Stimulated activated CD4-positive, alpha-beta T cell treated with anti-CD3 and anti-CD28 coated beads, Interleukin-2, amount 100 ng/mL, for 48 hours (primary cell): ENCODE measurements at places on chromosomes 7 and 10.

DNA sequence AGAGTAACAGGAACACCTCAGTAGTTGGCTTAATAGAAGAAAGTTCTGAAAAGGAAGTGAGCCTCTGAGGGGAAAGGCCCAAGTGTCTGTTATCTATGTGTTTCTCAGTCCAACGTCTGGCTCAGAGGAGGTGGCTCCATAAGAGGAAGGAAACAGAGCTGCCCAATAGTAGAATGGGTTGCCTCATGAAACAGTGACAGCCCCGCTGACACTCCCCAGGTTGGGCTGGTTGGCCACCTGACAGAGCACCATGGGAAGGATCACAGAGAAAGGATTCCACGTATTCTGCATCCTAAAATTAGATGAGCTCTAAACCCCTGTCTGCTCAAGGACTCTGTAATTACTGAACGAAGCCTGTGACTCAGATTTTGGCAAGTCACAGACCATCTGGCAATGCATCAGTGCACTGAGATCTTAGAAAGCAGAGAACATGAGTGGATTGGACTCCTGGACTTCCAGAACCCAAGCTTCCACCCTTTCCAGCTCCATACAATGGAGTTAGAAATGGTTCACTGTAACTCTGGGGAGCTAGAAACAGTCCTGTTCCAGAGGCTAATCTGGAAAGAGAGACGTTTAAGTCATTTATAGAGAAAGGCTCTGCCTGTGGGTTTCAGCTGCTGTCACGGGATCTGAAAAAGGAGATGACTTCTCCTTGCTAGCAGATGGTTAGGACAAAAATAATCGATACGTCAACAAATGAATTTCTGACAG lies 2.9 kb downstream of the PKD2L1 start:
- no peak for DNase-seq

GRCh38 chr10:33129141-33129995 lies 171.3 kb upstream of the ITGB1 start:
- no peak for DNase-seq

- no peak for DNase-seq
Observed at GRCh38 chr10:62919776-62920175, 103.6 kb upstream of the EGR2 start.

DNA sequence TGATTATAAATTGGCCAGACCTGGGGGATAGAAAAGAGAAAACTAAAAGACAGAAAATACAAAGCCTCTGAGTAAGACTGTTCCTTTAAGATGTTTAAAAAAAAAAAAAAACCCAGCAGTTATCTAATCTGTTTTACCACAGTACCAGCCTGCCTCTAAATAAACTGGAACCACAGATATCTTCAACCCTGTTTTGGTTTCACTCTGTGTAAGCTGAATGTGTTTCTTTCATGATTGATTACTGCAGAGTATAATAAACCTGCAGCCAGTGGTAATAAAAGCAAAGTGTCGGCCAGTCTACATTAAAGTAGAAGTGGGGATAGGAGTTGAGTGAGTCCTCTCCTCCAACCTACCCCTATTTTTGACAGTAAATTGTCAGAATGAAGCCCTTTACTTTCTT lies 40.6 kb downstream of the MGAM2 start:
- no peak for DNase-seq

- no peak for DNase-seq
Observed at GRCh38 chr10:3886641-3887251, 101.7 kb upstream of the KLF6 start.

- no peak for DNase-seq
Observed at GRCh38 chr10:77638321-77639101, 903 bp upstream of the KCNMA1 start.

GRCh38 chr7:2812114-2812487 lies 32.0 kb downstream of the GNA12 start:
- no peak for DNase-seq

DNA sequence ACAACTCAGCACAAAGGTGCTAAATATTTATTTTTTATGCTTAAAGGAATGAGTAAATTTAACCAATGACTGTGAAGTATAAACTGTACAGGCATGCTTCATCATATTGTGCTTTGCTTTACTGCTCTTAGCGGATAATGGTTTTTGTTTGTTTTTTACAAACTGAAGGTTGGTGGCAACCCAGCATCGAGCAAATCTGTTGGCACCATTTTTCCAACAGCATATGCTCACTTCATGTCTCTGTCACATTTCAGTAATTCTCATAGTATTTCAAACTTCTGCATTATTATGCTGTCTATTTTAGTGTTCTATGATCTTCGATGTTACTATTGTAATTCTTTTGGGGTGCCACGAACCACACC lies 22.8 kb downstream of the BRAF start:
- no peak for DNase-seq

DNA sequence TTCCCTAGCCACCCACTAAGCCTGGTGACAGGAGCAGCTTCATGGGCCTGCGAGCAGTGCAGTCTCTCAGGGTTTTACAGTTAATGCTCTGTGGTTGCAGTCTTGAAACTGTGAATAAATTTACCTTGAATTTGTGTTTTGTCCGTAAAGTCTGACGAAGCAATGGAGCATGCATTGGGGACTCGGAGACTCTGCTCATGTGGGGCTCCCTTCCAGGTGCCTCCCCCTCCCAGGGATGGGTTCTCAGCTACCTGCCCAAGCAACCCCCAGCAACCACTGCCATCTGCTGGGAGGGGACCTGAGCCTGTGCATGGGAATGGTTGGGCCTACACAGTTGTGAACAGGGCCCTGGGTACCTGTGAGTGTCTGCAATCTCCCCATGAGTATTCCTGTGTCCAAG lies 36.3 kb upstream of the IKZF1 start:
- no peak for DNase-seq

- no peak for DNase-seq
Observed at GRCh38 chr10:77926566-77927401, at the start of gene DLG5. DLG5 (minus strand) TSS chr10:77926755; CDS start chr10:77926520, 235 bp downstream.

- no peak for DNase-seq
Observed at GRCh38 chr7:6422926-6423632, 24.7 kb downstream of the DAGLB start.

DNA sequence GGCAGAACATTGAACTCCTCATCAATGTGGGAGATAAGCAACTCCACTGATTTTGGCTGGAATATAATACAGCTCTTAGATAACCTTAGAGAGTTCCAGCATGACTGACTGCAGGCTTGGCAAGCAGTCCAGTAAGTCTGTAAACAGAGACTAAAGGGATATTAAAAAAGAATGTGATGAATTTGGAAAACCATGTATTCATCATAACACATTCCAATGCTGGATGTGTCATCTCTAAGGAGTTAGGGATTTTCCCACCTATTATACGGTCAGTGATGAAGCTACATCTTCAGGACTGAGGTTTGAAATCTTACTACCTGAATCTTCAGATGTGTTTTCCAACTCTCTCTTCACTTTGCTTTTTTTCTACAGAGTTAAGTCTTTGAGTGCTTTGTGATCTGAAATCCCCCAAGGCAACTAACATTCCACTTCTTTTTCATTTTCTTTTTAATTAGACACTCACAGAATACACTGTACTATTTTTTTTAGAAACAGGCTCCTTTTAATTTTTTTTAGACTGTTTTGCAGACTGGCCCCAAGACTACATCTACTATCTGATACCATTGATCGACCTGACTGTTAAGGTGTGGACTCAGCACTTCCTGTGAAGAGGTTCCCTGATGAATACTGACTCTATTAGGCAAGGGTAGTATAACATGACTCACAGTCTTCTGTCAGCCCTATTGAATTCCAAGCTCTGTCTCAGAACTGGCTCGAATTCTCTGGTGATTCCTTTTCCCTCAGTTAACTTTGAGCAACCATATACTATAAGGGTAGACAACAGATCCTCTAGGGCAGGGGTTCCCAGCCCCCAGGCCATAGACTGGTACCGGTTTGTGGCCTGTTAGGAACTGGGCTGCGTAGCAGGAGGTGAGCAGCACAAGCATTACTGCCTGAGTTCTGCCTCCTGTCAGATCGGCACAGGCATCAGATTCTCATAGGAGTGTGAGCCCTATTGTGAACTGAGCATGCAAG lies 678.2 kb downstream of the GRM8 start:
- DNase-seq, result no peak

- DNase-seq, result no peak
Observed at GRCh38 chr7:137449016-137449415, 105.5 kb upstream of the PTN start.

- no peak for DNase-seq
Observed at GRCh38 chr7:74306730-74307469, 17.7 kb downstream of the CLIP2 start.

DNA sequence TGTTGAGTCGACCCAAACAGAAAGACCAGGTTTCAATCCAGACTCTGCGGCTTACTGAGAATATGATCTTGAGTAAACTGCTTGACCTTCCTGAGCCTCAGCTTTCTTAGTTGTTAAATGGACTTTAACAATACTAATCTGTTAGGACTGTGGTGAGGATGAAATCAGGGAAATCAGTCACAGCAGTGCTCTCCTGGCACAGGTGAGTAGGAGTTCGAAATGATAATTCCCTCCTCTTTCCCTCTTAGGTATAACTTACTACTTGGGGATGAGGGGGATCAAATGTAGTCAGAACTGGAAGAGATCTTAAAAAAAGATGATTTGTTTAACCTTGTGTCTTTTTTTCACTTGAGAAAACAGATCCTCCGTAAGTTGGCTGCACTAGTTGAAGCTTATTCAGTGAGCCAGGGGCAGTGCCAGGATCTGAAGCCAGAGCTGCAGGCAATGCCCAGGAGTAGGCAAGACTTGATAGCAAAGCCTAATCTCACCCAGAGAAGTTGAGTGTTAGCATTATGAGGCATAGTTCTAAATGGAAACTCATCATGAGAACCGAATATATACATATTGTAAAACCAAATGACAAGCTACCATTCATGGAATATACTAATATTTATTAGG lies 1.8 kb upstream of the MAGI2 start:
- DNase-seq, result no peak

- DNase-seq, result no peak
Observed at GRCh38 chr7:132723506-132724081, 147.3 kb upstream of the PLXNA4 start.

DNA sequence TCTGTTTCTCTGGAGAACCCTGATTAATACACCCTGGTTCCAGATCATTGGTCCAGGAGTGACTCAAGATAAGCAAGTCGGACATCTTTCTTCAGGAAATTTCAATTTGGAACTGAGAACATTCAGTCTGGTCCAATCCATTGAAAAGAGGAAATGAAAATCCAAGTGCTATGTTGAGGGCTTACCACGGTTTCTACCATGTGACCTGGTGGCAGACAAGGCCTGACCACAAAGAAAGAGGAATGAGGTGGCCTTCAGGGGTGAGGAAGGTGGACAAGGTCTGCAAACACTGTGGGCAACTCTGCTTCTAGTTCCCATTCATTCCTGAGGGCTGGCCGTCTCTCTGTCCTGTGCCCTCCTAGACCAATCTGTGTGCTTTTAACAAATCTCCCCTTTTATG lies 149.2 kb upstream of the GHITM start:
- no peak for DNase-seq

GRCh38 chr7:111517549-111517951 lies 44.7 kb downstream of the IMMP2L start:
- DNase-seq, result no peak

DNA sequence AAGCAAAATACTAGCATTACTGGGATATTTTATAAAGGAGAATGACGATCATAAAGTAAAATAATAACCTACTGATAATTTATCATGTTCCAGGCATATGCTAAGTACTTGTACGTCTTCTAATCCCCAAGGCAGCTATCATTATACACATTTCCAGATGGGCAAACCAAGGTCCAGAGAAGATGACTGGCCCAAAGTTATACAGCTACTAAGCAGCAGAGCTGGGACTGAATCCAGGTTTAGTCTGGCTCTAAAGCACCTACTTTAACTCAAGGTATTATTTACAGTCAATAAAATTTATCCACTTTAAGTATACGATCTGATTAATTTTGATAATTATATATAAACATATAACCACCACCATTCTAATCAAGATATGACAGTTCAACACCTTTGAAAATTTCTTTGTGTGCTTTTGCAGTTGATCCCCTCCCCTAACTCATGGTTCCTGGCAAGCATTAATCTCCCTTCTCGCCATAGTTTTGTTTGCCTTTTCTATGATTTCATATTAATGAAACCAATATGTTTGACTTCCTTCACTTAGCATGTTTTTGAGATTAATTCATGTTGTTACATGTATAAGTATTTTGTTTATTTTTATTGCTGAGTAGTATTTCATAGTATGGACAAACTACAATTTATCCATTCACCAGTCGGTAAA lies 126.7 kb downstream of the CPEB3 start:
- no peak for DNase-seq

DNA sequence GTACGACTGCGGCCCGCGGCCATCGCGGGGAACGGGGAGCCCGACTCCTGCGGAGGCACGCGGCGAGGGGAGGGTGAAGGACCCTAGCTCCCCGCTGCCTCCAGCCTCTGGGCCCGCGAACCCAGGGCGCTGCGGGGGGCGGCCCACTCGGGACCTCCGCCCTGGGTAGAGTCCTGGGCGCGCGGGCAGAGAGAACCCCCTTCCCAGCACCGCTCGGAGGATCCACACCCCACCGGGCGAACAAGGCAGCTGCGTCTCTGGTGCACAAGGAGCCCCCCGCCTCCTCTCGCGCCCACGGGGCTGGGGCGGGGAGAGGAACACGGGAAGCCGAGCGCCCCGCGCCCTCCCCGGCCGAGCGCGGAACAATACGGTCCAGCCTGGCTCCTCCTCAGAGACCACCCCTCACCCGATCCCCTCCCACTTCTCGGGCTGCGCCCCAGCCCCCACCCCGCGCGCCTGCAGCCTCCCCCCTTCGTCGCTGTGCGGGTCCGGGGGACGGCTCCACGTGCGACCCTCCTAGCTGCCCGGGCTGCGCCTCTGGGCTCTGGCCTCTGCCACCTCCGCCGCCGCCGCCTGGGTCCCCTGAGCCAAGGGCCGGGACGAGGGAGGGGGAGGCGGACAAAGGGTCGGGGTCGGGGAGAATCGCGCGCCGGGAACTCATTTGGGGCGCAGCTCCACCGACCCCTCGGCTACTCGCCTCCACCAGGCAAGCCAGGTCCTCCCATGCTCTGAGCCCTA lies at the start of gene WDR86:
Gene WDR86 (minus strand): TSS at position 372 of the 738 bp plus-strand sequence. CDS start 449 bp downstream, outside the sequence.
- DNase-seq, result no peak

DNA sequence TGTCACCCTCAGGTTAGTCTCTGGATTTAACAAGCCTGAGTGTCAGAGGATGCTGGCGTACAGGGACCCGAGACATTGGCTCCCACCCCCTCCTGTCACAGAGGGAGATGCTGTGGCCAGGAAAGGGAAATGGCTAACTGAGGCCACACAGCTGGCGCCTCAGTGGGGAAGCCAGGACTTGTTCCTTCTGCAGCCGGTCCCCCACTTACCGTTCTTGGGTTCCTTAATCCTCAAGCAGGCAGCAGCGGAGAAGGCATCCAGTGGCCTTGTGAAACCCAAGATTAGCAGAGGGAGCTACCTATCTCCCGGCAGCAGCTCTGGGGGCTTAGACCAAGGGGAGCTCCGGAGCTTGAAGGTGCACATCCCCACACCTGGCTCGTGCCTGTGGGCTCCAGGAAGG lies 65.4 kb downstream of the NEURL1 start:
- no peak for DNase-seq

- DNase-seq, result no peak
Observed at GRCh38 chr7:36109013-36109627, 43.9 kb upstream of the EEPD1 start.

DNA sequence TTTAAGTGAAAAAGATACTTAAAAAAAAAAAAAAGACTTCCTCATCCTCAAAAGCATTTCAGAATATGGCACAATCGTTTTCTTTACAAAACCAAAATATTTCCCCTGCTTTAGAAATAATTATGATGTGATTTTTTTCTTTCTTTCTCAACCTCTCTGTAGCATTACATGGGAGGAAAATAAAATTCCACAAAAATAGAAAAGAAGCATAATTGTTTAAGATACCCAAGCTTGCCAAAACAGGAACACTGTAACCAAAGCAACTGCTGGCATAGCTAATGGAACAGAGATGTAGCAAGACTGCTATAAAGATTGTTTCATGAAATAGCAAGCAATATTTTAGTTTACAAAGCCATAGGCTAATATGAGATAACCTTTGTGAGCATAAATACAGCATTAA lies 75.6 kb upstream of the GPR22 start:
- DNase-seq, result no peak
